Activated T-cell treated with anti-CD3 and anti-CD28 coated beads for 4 hours (primary cell): ENCODE measurements at places on chromosomes 1 and 21.

DNA sequence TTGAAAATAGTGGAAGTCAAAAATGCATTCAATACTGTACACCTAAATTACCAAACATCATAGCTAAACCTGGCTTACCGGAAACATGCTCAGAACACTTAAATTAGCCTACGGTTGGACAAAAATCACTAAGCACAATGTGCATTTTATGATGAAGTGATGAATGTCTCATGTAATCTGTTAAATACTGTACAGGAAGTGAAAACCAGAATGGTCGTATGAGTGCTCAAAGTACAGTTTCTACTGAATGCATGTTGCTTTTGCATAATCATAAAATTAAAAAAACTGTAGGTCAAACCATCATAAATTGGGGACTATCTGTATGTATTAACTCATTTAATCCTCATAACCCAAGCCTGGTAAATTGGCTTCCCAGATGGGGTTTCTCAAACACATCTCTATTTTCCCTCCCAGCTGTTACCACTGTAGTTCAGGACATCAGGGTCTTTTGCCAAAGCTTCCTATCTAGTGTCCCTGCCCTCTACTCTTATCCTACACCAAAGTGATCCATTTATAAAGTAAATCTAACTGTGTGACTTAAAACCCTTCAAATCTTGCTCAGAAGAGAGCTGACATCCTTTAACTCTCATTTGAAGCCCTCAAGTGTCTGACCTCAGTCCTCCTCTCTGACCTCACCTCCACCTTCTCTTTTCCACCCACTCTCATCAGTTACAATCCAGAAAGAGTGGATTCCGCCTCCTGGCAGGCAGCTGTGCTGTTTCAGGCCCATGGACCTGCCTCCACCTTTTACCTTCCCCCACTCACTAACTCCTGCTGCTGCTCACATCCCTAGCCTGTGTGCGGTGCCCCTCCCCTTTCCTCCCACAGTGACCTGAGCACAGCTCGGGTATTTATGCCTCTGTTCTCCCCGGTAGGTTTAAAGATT is 356.4 kb upstream of the ST6GALNAC5 start:
- no peak for DNase-seq

DNA sequence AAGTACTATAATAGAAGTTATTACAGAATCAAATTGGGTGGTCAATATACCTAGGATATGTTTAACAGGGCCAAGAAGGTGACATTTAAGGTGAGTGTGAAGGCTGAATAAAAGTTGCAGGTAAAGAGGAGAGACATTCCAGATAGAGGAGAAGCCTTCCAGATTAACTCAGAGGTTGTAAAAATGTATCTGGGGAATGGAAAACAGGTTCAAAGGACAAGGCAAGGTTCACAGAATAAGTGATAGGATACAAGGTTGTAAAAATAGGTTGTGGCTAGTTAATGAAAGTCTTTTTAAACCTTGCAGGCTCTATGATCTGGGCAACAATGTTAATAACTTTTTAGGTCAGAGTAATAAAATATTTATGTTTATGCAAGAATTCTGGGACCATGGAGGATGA is 40.2 kb downstream of the FUBP1 start:
- no peak for DNase-seq

DNA sequence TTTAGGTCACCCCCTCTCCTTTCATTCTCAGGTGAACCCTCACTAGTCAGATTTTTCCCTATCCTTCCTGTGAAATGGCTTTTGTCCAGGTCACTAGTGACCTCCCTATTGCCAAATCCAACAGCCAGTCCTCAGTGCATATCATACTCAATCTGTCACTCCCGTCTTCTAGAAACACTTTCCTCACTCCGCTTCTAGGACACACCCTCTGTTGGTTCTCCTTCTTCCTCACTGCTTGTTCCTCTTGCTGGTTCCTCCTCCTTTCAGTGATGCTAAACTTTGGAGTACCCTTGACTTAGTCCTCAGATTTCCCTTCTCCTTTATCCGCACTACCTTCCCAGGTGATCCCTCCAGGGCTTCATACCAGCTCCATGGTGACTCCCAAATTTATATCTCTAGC is 94.3 kb downstream of the RNF220 start:
- DNase-seq = no peak

DNA sequence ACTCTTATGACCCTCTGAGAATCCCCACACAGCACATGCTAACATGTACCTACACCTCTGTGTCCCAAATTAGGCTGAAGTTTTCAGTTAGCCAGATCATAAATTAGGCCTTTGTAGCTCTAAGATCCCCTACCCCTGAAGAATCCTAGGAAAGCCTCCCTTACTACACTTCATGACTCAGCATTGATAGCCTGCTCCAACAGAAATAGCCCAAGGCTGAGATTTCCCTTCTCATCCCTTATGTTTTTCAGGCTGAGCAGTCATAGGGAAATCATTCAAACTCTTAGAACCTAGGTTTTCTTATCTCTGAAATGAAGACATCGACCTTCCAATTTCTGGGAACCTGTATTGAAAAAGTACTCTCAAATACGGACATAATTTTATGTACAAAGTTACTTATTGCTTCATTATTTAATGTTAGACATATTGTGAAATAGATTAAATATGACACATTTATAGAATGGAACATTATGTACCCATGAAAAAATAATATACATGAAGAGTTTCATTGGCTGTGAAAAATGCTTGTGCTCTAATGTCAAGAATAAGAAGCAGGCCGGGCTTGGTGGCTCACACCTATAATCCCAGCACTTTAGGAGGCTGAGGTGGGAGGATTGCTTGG is 122.4 kb upstream of the UBE2U start:
- no peak for DNase-seq

DNA sequence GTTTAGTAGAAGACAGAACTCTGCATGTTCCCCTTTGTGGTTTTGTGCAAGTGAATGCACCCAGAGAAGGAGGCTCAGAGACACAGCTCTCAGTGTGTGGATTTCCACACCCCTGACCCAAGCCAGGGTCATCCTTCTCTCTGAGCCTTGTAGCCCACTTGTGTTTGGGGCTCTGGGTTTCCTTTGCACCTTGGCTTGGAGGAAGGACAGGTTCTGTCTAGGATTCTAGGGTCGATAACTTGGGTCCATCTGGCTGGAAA is 27.2 kb downstream of the MYOG start:
- DNase-seq = no peak
